ENCODE measurements at places on chromosomes 5 and 9. TPM values are rescaled to one million over a fixed set of nuclear protein-coding genes. Genes with fewer than 3 reads are reported as not detected.

PTBP3 gene
- 31.2 TPM for total RNA-seq

MAST4 gene
- total RNA-seq: 2.0 TPM

IFNE gene
- total RNA-seq: 1.8 TPM

NR3C1 gene
- 33.1 TPM for total RNA-seq

F12 gene
- total RNA-seq: 25.7 TPM

PCDHA11 gene
- total RNA-seq: 0.08 TPM

PAPPA gene
- total RNA-seq: 30.6 TPM

EIF4E1B gene
- total RNA-seq: not detected

OR1Q1 gene
- total RNA-seq: not detected
